ENCODE measurements at places on chromosomes 3 and 15.
A peak's percentile ranks its signal among the peaks of the same experiment; 100 is the strongest.

DNA sequence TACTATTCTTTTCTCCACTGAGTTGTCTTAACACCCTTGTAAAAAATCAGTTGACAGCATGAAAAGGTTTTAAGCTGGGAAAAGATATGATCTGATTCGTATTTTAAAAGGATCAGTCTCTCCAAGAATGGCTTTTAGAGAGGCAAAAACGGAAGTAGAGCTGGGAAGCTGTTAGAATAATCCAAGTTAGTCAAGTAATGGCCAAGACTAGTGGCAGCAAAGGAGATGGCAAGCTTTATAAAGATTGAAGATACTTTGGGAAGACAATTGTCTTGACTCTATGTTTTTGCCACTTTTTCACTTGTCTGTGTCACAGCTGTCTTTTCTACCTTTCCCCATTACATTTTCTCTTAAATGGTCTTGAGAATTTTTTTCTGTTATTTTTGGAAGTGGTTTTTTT lies 243.5 kb upstream of the MANF start:
- no peak for DNase-seq

DNA sequence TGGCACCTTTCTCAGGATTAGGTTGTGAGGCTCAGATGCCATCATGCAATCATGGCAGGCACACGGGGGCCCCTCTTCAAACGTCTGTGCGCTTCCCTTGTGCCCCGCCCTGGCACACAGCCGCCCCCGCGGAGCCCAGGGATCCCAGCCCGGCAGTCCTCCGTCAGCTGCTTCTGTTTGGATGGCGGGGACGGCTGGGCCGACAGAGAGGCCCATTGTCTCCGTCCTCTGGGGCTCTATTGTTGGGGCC lies 849 bp upstream of the HDAC11 start:
- no peak for DNase-seq

DNA sequence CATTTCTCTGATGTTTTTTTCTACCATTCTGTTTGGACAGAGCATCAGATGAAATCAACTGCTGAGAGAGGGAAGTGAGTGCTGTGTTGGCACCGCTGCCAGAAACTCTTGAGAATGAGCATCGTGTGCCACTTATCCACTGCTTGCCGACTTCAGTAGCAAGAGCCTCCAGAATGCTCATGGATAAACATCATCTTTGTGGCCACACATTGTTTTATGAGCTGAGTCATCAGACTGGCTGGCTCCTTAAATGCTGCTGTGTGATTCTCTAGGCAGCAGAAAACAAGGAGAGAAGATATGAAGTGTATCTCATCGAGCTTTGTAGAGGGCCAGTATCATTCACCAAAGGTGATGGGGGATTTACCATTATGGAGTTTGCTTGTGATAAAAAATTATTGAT lies 3.4 kb upstream of the DOCK3 start:
- peak; percentile 30 for DNase-seq

DNA sequence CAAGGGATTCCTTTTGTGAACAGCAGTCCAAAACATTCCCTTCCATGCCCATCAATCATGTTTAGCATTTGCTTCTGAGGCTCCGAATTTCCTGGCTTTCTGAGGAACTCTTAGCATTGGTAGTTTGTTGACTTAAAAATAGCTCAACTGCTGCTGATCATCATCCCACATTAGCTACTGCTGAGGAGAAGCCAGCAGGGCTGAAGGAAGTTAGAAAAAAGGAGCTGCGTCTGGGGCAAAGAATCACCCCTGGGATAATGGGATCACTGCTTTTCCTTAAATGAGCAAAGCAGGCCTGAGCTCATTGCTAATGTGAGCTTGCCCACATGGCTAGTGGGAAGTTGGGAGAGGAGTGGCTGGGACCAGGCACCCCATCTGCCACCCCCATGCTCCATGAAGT lies 39.8 kb downstream of the CYP19A1 start:
- no peak for DNase-seq

DNA sequence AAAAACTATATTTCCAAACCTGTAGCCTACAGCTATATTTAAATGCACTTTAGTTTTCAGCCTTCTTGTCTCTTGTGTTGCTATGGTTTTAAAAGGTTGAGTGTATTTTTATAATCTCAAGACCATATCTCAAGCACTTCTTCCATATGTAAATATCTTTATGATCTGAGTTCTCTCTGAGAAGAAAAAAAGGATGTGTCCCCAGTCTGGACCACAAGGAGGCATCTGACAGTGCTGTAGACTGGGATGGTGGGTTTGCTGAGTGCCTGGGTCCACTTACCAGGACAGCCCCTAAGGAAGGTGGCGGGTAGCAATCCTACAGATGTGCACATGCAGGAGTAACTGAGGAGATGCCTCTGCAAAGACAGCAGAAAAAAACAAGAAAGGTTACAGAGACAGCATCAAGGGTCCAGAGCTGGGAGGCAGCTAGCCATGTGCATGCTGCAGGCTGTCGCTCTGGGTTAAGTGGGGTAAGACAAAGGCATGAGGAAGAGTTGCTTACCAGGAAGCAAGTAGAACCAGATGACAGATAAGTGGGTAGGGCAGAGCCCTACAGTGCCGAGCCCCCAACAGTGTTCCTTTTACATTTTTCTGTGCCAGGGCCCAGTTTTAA lies 70.6 kb upstream of the SNRK start:
- no peak for DNase-seq

DNA sequence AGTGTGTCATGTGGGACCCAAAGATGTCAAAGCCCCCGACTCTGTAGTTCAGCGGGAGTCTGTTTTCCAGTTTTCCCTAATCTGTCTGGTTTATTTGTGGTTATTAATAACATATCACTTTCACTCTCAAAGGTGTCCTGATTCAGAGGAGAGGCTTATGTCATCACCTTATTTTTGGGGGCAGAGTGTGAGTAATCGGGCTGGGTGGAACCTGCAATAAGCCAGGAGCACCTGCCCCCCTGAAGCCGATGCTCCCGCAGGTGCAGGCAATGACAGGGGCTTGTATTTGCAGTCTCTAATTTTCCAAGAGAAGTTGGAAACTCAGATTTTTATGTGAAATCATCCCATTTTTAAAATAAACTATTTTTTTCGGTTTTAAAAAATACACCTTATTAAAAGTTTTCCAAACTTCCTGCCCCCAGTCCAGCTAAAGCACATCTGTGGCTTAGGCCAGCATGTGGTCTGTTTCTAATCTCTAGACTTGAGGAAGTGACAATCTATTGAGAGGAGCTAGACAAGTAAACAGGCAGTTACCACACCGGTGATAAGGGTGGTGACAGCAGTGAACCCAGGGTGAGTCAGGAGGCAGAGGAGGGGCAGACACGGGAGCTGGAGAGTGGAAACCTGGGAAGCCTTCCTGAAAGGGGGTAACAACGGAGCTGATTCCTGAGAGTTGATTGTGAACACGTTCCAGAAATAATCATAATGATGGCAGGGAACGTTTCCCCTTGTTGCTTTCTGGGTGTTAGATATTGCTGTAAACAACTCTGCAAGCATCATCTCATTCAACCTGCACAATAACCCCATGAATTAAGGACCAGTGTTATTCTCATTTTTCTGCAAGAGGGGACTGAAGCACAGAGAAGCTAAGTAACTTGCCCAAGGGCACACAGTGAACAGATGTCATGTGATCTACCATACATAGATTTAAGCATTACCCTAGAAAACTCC lies 37.2 kb downstream of the BHLHE40 start:
- DNase-seq: no peak

GRCh38 chr15:40323953-40324937 lies 753 bp downstream of the INAFM2 start:
- no peak for DNase-seq

DNA sequence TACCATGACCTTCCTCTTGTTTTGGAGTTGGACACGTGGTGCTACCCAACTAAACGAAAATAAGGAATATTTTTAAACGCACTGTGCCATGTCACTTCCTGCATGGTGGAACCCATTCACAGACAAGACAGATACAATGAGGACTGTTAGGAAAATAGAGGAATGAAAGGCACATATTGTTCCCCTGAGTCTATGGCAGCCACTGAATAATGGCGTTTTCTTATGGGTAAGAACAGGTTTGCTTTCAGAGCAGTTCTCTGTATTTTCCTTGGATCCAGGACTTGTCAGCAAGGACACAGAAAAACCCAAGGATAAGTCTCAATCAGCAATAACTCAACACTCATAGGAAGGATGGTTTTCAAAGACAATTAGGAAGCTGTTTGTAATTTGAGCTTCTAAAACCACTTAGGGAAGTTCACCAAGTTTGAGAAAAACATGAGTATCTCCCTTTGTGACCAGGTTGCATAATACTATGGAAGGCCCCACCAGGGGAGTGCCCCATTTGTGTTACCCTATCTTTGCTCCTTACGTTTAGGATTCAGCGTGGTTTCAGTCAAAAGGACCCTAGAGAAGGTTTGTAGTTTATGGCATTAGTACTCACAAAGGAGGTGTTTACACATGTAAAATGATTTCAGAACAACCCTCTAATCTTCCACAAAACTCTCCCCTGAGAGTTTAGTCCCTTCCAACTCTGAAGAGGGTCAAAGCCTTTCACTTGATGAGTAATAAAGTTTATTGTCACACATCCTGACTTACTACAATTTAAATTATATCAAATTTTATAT lies 487.2 kb upstream of the ATP11B start:
- no peak for DNase-seq

DNA sequence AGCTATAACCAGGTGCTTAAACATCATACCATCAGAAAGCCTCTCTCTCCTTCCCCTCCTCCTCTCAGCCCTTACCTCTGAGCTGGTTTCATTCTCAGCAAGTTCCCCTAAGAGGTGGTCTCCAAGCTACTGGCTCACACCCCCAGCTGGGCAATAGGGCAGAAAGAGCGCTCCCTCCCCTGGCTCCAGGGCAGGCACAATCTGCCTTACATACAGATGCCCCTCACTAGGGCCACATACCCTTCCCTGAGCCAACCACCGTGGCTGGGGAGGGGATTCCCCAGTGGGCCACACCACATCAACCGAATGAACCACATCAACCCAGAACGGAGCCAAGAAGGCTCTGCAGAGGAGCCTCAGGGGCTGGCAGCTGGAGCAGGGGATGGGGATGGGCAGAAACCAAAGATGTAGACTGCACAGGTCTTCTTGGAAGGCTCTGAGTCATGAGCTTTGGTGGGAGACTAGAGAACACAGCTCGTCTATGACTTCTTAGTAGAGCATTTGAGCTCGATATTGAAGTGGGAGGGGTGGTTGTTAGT lies 4.6 kb upstream of the FBLN2 start:
- DNase-seq: peak; percentile 73

DNA sequence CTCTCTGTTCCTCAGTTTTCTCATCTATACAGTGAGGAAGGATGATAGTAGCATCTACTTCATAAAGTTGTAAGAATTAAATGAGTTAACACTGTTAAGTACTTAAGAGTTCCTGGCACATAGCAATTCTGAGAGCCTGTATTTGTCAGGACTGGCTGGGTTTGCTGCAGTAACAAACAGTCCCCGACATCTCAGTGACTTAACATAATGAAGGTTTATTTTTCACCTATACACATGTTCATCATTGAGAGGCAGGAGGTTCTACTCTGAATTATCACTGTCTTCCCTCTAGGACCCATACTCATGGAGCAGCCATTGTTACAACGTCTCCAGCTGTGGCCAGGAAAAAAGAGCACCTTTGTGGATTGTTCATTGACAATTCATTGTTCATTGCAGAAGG lies 190.6 kb upstream of the PROK2 start:
- no peak for DNase-seq

- DNase-seq: no peak
These were observed 181.4 kb downstream of the TLE3 start for GRCh38 chr15:69916169-69916785.

DNA sequence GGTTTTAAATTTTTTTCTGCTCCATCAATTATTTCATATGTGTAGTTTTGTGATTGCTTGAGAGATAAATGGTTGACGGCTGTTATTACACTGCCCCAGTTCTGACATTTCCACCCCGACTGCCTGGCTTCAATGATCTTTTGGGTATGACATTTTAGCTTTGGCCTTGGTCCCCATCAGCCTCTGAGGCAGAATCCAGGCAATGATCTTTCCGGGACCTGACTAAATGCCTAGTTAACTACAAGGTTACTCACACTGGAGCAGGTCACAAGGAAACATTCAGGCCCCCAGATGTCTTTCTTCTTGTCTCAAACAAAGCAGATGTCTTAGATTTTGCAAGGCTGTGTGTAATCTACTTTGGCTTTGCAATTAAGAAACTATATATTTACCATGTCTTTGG lies 61.1 kb upstream of the TMCO5A start:
- DNase-seq: no peak

- no peak for DNase-seq
These were observed 2.7 kb downstream of the FBN1 start for GRCh38 chr15:48642795-48643194.

- DNase-seq: no peak
These were observed 67.6 kb upstream of the CMC1 start for GRCh38 chr3:28173836-28174235.

GRCh38 chr3:29373131-29373680 lies 92.3 kb downstream of the RBMS3 start:
- DNase-seq: peak; percentile 15

GRCh38 chr15:48718646-48719045 lies 73.1 kb upstream of the FBN1 start:
- DNase-seq: no peak

- DNase-seq: no peak
These were observed 31.0 kb downstream of the GRIP2 start for GRCh38 chr3:14508966-14509795.

Measured in HS-27A (cell line).